ENCODE measurements at places on chromosomes 2 and 18.

DNA sequence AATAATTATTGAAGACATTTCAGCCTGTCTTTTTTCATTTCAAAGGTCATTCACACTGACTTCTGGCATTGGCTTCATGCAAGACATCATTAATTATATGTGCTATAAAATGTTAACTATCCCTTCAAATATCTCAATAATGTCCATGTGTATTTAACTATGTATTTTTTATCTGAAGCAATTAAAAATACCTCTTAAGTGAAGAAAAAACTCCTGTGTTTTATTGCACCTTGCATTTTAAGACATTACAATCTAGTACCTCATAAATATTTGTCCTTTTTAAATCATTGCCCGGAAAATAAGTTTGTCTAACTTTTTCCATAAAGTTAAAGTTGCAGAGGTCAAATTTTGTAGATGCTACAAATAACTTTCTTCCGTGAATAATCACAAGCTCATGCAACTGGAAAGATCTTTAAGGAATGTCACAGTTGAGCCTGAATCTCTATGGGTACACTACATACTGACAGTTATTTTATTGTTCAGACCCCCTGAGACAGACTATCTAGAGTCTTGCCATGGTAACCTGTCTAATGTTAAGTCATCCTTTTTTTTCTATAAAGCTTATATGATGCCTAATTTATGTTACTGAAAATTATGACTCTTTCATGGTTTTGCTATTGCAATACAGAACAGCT lies 38.4 kb upstream of the COBLL1 start:
- no peak for DNase-seq

DNA sequence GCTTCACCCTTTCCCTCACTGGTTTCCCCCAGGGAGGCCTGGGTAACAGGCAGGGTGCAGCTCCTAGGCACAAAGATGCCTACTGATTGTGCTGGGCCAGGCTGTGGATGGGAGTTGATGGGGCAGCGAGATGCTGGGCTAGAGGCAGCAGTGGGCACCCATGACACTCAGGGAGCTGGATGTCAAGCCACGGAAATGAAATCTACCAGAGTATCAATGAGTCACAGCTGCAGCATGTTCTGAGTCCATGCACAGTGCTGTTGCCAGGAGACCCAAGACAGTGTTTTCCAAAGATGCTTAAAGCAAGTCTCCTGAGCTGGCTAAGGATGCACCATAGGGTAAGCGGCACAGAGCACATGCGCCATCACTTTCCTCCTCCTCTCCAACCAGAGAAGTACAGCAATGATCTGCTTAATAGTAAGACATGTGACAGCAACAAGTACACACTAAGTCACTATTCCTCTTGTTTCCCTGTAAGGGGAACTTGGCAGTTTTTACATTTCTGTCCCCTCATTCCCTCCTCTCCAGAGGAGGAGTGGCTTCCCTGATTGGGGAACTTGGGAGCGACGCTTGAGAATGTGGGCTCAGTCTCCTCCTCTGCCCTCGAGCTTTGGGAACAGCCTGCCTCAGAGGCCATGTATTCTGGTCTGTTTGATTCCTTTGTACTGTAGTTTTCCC lies 57.2 kb downstream of the CDC42EP3 start:
- no peak for DNase-seq

- no peak for DNase-seq
Measured at GRCh38 chr2:74779587-74780135, 54.3 kb upstream of the HK2 start.

DNA sequence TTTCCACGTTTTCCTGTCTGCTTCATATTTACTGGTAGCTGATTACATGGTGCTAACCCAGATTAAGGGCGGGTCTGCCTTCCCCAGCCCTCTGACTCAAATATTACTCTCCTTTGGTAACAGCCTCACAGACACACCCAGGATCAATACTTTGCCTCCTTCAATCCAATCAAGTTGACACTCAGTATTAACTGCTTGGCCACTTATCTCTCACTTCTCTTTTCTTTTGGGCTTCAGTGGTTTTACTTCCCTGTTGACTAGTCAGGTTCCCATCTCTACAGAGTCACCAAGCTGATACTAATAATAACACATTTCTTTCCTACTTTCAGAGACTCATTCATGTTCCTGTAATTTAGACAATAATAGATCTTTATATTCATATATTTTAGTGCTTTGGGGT lies 302.2 kb upstream of the MAP2 start:
- no peak for DNase-seq

DNA sequence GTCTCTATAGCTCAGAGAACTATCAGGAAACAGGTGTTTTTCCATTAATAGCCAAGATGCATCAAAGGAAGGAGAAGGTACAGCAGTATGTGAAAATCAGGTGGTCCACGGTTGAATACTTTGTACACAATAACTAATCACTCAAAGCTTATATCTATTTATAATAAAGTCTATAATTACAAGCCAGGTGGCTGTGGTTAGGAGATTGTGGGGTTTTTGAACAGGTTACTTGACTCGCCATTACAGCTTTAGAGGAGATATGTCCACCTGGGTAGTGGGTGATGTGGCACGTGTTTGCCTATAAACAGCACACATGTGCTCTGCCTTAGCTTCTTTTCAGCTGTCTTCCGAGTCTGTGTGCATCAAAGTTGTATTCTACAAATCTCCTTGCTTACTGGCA lies 892.2 kb upstream of the ZEB2 start:
- no peak for DNase-seq

DNA sequence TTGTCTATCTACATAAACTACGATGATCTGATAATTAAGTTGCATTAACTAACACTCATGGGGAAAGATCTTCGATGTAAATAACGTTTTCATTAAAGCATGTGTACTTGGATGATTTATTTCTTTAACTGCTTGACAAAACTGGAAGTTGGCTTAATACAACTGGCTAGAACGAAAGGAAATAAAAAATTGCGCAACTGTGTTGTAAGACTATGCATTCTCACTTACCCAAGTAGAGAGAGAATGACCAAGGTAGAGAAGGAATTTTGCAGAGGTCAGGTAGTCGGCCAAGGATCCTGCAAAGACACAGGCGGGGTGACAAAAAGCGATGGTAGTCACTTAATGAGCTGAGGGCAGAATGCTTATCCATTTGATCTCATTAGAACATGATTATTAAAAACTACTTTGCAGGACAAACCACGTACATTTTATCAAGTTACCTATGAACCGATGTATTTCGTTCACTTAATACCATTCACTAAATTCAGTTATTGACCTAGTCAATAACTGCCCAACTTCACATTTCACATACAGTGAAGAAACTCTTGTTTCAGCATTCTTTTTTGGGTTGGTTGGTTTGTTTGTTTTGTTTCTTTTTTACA lies 900 bp downstream of the SLC40A1 start:
- DNase-seq = no peak

DNA sequence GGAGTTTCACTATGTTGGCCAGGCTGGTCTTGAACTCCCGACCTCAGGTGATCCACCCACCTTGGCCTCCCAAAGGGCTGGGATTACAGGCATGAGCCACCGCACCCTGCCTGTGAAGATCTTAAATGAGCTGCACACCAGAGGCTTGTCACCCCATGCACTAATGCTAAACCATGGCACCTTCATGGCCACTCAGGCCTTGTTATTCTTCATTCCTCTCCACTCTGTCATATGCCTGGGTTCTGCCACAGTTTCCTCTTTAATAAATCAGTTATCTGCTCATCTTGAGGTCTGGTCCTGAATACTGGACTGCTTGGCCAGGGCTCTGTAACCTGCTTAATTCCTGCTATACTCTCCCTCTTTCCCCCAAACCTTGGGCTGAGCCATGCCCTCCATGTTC lies 303.9 kb upstream of the FBXO11 start:
- DNase-seq = no peak

GRCh38 chr2:239120664-239121063 lies 272.8 kb downstream of the TWIST2 start:
- DNase-seq = no peak

- no peak for DNase-seq
Measured at GRCh38 chr2:158255257-158255656, 153.6 kb downstream of the UPP2 start.

DNA sequence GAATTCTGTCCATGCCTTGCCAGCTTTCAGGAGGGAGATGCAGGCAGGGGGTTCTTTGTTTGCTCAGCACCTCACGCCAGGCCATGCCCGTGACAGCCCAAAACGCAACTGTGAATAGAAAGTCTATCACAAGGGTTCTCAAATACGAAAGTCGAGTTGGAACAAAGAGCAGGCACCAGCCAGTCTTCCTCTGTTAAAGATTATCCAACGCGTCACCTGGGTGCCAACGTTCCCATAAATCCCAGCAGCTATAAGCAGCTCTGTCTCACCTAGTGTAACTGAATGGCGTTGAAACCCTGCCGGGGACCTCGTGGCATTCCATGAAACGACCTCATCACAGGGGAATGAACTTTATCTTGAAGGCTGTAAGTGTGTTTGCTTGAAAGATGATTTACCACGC lies 84.8 kb upstream of the GATA6 start:
- no peak for DNase-seq

GRCh38 chr2:8676191-8676920 lies 5.5 kb upstream of the ID2 start:
- no peak for DNase-seq

- DNase-seq = no peak
Measured at GRCh38 chr2:176291335-176291734, 22.1 kb downstream of the MTX2 start.

DNA sequence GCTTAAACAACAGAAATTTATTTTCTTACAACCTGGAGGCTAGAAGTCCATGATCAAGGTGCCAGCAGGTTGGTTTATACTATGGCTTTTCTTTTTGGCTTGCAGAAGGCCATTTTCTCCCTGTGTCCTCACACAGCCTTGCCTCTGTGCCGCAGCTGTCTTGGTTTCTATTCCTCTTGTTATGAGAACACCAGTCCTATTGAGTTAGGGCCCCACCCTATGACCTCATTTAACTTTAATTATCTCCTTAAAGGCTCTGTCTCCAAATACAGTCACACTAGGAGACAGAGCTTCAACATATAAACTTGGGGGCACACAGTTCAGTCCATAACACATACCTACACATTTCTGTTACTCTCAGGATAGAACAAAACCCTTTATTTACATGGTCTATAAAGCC lies 17.3 kb upstream of the RHOB start:
- DNase-seq = no peak

DNA sequence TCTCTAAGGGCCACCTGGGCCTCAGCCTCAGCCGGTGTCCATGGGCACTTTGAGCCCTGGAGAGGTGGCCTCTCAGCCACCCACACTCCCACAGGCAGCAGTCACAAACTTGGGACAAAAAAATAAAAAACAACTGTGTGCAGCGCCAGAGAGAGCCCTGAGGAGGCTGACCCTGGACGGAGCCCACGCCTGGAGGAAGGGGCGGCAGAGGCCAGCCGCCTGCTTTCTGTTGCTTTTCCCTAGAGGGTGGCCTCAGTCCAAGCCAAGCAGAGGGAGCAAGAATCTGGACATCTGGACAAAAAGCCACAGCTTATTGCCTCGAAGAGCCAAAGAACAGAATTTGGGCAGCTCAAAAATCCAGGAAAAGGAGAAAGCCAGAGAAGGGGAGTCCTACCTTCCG lies 43.3 kb upstream of the LDLRAD4 start:
- no peak for DNase-seq

DNA sequence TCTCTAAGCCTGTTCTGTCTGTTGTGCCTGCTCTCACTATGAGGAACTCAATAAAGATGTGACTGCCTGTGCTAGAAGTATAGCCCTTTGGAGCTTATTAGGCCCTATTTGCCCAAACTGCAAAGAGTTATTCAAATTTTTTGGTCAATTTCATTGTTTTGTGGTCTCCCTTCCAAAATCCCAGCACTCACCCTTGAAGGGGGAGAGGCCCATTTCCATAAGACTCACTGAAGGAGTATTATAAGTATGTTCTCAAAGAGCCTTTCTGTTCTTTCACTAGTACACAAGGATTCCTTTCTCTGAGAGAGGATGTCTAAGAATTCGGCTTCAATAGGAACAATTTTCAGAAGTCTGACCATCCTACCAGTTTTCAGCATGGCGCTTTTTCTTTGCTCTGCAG lies 641.9 kb upstream of the REG3G start:
- DNase-seq = no peak

- DNase-seq = no peak
Measured at GRCh38 chr18:70371908-70372307, 83.1 kb downstream of the SOCS6 start.

DNA sequence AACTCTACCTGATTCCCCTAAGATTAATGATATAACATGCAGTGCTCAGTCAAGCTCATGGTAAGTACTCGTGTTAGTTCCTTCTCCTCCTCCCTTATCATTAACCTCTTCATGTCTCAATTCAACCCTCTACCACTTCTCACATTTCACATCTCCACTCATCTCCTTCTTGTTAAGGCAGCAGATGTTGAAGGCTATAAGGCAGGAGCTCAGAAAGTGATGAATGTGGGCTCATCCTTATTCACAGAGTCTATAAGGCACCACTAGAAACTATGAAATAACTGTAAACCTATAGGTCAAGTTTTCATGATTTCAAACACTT lies 56.0 kb downstream of the CLHC1 start:
- DNase-seq = no peak

GRCh38 chr2:58131191-58132011 lies 84.8 kb downstream of the VRK2 start:
- no peak for DNase-seq

DNA sequence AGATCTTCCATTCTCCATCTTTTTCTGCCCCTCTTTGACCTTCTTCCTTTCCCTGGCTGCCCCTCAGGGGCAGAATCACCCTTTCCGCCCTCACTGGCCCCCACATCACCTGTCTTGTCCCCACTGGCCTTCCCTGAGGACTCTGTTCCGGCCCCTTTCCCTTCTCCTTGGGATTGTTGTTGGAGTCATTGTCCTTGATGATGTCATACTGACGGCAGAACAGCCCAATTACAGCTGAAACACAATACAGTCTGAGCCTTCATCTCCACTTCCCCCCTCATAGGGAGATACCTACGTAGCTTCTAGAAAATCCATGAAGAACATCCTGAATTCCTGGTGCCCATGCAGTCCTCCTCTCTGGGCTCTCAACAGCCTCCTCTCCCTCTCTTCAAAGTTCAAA lies 2.4 kb downstream of the FNDC4 start:
- no peak for DNase-seq

DNA sequence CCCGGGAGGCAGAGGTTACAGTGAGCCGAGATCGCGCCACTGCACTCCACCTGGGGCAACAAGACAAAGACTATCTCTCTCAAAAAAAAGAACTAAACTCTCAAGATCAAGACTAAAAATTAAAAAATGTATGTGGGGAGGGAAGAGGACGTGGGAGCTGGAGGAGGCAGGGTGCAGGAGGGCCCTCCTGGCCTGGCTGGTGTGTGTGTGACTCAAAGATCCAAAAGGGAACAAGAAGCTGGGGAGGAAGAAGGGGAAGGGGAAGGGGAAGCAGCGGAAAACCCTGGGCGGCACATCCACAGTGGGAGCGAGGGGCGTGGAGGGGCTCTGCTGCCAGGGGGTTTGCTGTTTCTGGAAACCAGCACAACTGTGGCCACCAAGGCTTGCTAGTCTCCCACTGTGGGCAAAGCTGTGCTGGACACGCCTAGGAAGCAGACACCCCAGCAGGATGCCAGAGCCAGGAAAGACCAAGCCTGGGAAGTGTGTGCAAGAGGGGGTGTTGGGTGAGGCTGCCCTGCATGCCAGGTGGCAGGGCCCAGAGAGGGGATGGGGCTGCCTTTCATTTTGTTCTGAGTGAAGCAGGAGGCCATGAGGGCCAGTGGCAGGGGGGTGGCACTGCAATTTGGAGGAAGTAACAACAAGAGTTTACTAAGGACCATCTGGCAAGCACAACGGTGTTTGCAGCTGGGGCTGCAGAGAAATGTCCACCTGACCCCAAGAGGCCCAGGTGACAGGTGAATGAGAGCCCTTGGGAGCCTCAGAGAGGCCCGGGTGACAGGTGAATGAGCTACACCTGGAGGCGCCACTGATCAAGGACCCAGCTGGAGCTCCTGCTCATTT lies 44.5 kb downstream of the ANO7 start:
- no peak for DNase-seq

GRCh38 chr18:67600181-67601180 lies 84.0 kb upstream of the DSEL start:
- no peak for DNase-seq

Data from NT2/D1 (cell line).